ENCODE measurements at places on chromosomes 1 and 21.

DNA sequence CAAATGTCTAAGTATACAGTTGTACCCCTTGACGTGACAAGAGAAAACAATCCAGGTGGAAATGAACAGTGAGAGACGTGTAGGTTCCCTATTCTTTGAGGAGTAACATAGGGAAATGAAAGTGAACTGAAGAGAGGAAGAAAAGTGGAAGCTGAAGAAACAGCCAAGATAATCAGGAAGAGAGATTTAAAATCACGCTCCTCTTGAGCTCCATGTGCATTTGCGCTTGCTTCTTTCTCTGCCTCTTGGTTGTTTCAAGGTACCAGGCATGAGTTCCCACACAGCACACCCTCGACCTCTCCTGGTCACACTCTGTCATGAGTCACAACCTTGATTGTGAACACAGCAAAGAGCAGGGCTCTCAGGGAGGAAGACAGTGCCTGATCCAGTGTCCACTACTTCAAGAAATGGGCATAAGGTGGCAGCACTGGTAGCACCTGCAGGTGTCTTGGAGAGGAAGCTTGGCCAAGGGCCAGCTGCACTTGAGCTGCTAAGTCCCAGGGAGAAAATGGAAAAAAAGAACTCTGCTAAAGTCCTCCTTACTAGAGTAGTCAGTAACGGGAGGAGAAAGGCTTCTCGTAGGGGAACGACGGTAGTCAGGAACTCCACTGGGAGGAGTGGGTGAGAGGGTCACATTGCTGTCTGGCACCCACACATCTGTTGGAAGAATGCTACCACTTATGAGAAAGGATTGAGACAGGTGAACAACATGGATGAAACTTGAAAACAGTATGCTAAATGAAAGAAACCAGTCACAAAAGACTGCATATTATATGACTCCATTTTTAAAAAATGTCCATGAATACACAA, 18.3 kb upstream of the ARID1A start:
- peak; percentile 66 for DNase-seq

DNA sequence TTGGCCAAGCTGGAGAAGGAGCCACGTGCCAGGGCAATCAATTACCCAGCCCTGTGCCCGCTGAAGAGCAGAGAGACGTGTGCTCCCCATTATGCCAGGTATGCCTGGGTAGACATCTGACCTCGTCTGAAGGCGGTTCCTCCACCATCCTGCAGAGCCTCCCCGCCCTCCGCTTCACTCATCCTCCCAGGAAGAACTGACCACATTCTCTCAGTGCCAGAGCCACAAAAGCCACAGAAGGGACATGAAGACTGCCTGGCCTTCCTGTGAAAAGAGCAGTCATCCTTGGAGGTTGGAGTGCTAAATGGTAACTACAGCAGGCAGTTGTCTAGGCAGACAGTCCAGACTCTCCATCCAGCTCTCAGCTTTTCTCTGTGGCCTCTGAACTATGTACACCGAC, 12.0 kb downstream of the SYT2 start:
- DNase-seq = no peak

GRCh38 chr1:206445911-206446356, 24.3 kb upstream of the IKBKE start:
- no peak for DNase-seq

DNA sequence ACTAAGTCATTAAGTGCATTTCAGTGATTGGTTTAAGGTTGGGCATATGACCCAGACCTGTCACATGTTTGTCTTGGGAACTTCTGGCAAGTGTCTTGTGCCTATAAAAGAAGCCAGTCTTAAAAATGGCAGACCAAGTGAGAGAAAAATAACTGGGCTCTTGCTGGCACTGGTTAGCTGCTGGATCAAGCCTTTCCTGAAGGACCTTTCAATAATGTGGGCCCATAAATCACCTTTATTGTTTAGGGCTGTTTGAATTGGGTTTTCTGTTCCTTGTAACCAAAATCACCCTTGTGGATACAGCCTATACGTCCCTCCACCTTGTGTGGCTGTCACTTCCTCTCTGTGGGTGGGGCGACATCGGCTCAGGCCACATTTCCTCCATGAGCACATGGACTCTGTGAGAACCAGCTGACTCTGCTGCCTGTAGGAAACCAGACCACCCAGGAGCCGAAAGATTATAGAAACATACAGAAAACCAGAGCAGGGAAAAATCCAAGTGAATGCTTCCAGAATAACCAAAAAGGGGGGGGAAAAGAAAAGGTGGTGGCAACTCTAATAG, 25.6 kb upstream of the WNT4 start:
- DNase-seq = no peak

DNA sequence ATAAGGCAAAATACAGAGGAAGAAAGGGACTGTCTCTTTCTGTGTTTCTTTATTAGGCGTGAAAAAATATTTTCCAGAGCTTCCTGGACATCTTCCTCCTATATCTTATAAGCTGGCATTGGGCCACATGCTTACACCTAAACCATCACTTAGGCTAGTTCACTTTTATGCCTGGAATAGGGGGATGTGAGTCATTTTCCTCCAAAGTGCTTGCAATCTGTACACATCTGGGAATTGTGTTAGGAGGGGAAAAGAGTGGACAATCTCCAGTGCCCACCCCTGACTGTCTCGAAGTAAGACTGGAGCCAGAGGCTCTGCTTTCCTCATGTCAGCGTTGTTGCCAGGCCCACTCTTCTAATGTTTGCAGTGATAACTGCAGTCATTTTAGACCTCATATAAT, 29.9 kb downstream of the GIPC2 start:
- no peak for DNase-seq

GRCh38 chr21:34619841-34620665, 5.1 kb upstream of the RCAN1 start:
- DNase-seq = no peak

Data from activated T-cell treated with anti-CD3 and anti-CD28 coated beads, Interleukin-2, amount 50 U/mL, for 48 hours (primary cell).